ENCODE measurements at places on chromosomes 1 and 21.

- DNase-seq = no peak
Measured at GRCh38 chr1:89719502-89720306, 86.8 kb downstream of the LRRC8C start.

DNA sequence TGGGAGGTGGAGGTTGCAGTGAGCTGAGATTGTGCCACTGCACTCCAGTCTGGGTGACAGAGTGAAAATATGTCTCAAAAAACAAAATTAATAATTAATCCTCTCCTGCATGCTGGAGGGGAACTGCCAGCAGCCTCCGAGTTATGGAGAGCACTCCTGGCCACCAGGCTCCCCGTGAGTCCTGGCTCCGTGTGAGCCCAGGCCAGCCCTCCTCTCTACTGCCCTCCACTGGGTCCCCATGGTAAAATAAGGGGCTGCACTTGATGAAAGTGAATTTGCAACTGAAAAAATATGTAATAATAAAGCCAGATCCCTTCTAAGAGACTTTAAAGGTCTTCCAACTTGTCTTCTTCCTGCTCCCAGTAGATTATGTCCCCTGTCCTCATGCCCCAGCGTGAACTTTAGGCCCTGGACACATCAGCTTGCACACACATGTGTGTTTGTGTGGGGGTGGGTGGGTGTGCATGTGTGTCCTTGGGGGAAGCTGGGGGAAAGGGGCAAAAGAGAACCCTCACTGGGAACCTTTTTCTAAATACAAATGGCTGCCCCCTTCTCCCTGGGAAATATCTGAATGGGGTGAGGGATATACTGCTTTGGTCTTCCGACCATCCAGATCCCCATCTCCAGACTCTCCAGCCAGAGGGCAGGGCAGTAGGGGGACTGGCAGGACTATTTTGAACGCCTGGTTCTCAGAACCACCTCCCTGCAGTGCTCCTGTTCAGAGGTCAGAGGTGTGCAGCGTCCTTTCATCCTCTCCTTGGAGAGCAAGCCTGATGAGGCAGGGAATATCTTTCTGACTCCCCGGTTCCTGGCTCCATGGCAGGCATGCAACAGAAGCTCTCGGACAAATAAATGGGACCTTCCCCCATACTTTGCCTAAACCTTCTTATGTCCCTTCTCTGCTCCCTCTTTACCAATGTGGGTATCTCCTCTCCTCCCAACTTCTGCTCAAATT lies 26.2 kb downstream of the NEK2 start:
- DNase-seq = no peak

DNA sequence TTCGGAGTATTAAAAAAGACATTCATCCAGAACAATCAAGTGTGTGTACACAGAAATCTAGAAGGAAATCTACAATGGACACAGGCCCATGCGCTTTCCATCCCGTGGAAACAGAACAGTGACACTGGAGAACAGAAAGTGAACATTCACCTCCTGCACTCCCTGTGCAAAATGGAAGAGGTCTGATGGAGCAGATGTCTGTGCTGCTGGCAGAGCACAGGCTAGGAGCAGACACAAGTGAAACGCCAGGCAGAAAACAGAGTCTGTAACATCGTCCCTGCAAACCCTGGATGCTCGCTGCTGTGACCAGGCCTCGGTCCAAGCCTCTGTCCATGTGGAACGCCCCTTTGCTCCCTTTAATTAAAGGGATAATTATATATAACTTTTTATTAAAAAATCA lies 36.1 kb downstream of the SLC45A1 start:
- DNase-seq = no peak

DNA sequence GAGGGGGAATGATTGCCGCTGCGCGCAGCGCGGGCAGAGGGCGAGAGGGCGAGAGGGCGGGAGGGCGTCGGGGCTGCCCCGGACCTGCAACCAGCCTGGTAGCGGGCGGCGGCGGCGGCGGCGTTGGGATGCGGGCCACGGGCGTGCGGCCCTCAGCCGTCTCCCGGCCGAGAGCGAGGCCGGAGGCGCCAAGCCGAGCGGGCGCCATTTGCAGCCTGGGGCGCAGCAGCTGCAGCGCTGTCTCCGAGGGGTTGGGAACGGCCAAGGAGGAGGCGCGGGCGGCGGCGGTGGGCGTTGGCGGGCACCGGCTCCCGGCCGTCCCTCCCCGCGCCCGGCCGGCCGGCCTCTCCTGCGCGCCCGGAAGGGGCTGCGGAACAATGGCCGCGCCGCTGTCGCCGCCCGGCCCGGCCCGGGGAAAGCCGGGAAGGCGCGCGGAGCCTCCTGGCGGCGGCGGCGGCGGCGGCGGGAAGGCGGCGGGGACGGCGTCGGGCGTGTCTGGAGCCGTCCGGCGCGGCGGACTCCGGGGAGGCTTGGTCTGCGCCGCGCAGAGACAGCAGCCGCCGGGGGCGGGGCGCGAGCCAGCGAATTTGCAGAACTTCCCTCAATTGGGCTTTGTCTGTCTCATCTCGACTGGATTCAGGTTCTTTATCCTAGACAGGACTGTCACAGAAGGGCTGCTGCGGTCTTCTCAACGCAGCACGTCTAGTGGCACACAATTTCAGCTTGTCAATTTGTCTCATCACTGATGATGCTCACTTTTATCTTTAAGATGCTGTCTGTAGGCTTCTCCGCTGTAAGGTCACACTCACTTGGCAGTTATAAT lies 35.7 kb downstream of the ZBTB8B start:
- no peak for DNase-seq

- no peak for DNase-seq
Measured at GRCh38 chr1:232662910-232663309, 33.0 kb upstream of the SIPA1L2 start.

DNA sequence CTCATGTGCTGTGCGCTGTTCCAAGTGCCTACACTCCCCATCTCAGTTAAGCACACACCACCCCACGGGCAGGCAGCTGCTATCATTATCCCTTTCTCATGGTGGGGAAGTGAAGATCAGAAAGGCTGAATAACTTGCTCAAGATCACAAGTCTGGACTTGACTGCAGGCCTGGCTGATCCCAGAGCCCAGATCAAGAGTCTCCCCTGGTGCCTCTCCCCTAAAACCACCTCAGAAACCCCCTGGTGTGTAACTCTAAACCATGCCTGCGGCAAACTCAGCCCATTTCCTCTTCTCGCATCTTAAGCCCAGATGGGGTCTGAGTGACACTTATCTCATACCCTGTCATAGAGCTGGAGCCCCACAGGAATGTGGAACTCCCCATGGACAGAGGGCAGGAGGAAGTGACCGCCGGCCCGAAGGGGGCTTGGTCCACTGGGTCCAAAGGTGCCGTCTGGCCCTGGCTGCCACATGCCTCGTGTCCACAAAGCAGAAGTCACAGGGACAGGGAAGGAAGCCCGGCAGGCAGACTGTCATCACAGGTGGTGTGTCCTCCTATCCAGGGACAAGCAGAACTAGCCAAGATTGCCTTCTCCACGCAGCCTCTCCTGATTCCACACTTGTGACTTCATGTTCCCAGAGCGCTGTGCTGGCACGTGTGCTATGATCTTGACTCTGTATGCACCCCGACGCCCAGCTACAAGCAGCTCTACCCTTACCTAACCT lies 92.1 kb downstream of the SYF2 start:
- DNase-seq = no peak

DNA sequence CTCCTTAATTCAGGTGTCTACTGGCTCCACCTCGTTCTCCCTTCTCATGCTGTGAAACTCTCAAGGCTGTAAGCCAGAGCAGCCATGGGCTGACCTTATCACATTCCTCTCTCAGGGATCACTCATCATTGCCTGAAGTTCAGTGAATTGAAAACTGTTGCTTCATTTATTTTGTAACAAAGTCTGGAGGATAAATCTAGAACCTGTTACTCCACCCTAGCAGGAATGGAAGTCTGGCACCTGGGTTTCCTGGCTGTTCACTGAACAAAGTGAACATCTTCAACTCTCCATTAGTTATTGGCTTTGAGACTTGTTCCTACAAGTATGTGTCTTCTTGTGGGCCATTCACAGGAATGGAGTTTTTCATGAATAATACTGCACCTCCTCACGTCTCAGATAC lies 584.1 kb downstream of the PTPRU start:
- DNase-seq = no peak

GRCh38 chr1:14440731-14441130 lies 157.8 kb upstream of the KAZN start:
- DNase-seq = no peak

DNA sequence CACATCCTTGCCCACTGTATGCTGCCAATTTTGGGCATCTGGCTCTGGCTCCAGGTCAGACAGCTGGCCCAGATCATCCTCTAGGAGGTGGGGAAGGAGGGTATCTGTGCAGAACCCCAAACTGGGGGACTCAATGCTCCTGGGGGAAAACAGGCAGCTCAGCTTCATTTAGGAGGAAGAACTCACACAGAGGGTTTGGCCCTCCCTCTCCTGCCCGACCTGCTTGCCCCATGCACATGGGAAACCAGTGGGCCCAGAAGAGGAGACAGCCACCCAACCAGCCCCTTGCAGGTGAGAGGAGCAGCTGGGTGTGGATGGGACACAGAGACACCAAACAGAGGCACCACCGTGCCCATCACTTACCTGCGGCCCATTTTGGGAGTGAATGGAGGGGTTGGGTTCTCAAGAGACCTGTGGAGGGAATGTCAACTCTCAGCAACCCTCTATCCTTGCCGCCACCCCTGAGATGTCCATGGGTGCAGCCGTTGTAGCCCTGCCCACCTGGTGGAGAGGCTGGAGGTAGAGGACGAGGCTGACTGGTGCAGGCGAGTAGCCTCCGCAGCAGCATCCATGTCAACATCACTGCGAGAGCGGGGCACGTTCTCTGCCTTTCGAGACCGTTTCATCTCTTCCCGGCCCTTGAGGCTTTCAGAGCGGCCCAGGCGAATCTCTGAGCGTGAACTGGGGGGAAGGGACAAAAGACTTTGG lies 27.5 kb downstream of the LRRC71 start:
- no peak for DNase-seq

- DNase-seq = no peak
Measured at GRCh38 chr1:33342041-33342723, 21.3 kb upstream of the A3GALT2 start.

- DNase-seq = no peak
Measured at GRCh38 chr1:33231166-33231565, 25.1 kb upstream of the ZNF362 start.

- DNase-seq = no peak
Measured at GRCh38 chr1:80779275-80779674, 1021.5 kb upstream of the ADGRL2 start.

- peak; percentile 29 for DNase-seq
Measured at GRCh38 chr1:158149577-158150269, 31.0 kb upstream of the CD1D start.

DNA sequence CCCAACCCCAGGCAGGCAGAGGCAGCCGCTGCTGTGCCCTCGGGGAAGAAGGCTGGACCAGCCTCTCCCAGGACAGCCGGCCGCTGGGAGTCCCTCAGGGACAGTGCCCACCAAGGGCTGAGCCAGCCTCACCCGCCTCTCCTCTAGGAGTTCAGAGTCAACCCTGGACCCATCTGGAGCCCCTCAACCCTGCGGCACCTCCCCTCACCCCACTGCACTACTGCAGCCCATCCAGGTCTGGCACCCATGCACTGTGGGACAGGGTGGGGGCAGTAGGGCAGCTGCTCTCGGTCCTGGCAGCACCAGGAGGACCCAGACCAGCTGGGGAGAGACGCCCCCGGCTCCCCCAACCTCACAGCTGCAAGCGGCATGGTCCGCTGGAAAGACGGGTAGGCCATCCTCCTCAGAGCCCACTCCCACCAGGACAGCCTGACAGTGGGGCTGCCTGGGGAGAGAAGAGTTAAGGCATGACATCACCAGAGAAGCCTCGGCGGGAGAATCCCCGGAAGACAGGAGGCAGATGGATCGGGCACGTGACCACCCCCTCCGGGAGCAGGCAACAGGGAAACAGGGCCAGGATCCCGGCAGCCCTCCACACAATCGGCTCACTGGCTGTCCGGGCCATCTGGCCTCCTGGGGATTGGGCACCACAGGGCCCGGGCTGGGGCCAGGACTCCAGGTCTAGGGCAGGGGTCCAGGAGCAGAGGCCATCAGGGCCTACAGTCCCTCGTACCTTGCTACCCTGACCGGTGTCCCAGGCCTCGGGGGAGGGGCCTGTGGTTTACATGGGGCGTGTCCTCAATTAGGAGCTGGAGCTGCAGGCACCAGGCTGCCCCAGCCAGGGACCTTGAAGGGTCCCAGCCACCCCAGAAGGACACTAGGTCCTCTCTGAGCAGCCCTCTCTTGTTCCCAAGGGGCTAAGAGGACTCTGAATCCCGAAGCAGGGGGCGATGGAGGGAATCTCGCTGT lies 3.1 kb downstream of the ACAP3 start:
- DNase-seq = no peak

DNA sequence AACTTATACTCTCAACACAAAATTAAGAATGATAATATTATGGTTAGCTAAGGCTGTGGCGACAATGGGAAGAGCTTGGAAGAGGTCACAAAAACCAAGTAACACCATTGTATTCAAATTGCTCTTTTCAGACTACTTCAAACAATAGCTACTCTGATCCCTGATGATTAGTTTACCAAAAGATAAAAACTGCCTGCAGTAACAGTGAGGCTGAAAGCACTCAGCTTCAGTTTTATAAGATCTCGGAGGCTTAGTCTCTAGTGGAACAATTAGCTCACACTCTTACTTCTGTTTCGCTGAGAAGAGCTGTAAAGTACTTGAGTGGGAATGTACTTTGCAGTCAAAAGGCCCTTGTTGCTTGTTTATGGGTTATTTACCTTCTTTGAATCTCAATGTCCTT lies 278.5 kb downstream of the LRRC7 start:
- DNase-seq = no peak

DNA sequence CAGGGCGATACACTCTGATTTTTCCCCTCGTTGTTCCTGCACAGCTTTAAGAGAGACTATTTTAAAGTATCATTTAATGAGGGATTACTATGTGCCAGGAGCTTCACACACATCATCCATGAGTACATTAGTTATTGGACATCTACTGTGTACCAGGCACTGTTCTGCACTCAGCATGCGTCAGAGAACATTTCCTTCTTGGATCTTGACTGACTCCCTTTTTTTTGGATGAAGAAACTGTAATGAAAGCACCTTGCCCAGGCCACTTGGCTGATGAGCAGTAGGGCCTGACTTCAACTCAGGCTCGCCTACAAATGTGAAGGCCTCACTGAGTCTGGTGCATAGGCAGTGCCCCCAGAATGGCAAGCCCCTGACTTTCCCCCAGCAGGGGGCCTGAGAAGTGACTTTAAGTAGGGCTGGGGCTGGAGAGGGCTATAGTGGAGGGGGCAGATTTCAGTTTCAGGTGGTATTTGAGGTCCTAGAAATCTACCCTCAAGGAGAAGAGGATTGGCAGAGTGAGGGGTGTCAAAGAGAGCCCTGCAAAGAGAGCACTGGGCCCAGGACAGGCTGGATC lies 50.0 kb downstream of the PTPRU start:
- no peak for DNase-seq

DNA sequence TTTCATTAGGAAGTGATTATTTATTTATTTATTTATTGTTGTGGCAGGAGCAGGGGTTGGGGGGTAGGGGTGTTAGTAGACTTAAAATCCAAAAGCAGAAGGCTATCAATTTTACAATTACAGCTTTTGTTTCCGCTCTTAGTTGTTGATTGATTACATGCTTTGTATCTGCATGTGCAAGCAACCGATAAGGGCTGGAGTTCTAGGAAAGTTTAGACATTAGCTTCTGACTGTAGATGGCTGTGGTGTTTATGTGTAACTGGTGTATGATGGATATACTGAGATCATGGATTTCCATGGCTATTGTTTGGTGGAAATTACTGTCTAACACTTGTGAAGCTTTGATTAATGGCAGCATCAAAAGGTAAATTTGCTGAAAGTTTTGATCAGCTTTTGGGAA lies 2.8 kb downstream of the ST6GALNAC5 start:
- DNase-seq = no peak

- no peak for DNase-seq
Measured at GRCh38 chr1:26362331-26362730, 8.4 kb upstream of the CRYBG2 start.

- DNase-seq = no peak
Measured at GRCh38 chr1:66371233-66372005, 162.5 kb upstream of the SGIP1 start.

Data from esophagus squamous epithelium (tissue), 5 donors.